ENCODE measurements at places on chromosomes 3 and 15. TPM values are rescaled to one million over a fixed set of nuclear protein-coding genes. Genes with fewer than 3 reads are reported as not detected.

The ISLR gene
- total RNA-seq: 5.3 TPM

The CCDC39 gene
- not detected for total RNA-seq

The MKRN3 gene
- not detected for total RNA-seq

The TUSC7 gene
- total RNA-seq: not detected

The IGSF10 gene
- total RNA-seq: 1.6 TPM

The CCDC12 gene
- 18.7 TPM for total RNA-seq

The P3H2 gene
- total RNA-seq: 24.8 TPM

The SPATA12 gene
- total RNA-seq: not detected

The RAD51 gene
- 4.8 TPM for total RNA-seq

The CELSR3 gene
- 0.89 TPM for total RNA-seq

The CCDC80 gene
- 325 TPM for total RNA-seq

The LZTFL1 gene
- 19.6 TPM for total RNA-seq

The MYO5C gene
- total RNA-seq: 0.23 TPM

The PLSCR4 gene
- total RNA-seq: 9.3 TPM

The DPH6 gene
- total RNA-seq: 9.7 TPM

The ALPK3 gene
- 0.89 TPM for total RNA-seq

The LPP gene
- 200 TPM for total RNA-seq

The ITIH4 gene
- 1.3 TPM for total RNA-seq

The WNT5A gene
- 77.3 TPM for total RNA-seq

The ACTC1 gene
- total RNA-seq: not detected

The FBXO40 gene
- total RNA-seq: not detected

The LRRC15 gene
- 2.2 TPM for total RNA-seq

The CADM2 gene
- not detected for total RNA-seq

The CCR1 gene
- total RNA-seq: not detected

The GOLGA6L10 gene
- total RNA-seq: 0.30 TPM

The REC114 gene
- total RNA-seq: not detected

The SSR3 gene
- total RNA-seq: 918 TPM

The CXCR6 gene
- total RNA-seq: not detected

The KIF7 gene
- 18.7 TPM for total RNA-seq

The C15orf62 gene
- 0.05 TPM for total RNA-seq

The ADPRH gene
- total RNA-seq: 1.8 TPM

The LMAN1L gene
- total RNA-seq: not detected

The TJP1 gene
- 50.5 TPM for total RNA-seq

The CRYGS gene
- 2.4 TPM for total RNA-seq

The PLA2G4E gene
- not detected for total RNA-seq

The DENND4A gene
- total RNA-seq: 22.9 TPM

The TGM4 gene
- total RNA-seq: not detected
